ENCODE measurements at places on chromosomes 1 and 21.

DNA sequence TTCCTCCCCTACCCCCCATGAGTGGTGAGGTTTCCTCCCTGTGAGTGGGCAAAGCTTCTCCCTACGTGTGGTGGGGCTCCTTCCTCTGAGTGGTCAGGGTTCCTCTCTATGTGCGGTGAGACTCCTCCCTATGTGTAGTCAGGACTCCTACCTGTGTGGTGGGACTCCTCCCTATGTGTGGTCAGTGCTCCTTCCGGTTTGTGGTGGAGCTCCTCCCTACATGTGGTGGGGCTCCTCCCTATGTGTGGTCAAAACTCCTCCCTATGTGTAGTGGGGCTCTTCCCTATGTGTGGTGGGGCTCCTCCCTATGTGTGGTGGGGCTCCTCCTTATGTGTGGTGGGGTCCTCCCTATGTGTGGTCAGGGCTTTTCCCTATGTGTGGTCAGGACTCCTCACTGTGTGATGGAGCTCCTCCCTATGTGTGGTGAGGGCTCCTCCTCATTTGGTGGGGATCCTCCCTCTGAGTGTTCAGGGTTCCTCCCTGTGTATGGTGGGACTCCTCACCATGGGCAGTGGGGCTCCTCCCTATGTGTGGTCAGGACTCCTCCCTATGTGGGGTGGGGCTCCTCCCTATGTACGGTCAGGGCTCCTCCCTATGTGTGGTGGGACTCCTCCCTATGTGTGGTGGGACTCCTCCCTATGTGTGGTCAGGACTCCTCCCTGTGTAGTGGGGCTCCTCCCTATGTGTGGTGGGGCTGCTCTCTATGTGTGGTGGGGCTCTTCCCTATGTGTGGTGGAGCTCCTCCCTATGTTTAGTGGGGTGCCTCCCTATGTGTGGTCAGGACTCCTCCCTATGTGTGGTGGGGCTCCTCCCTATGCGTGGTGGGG, 29.1 kb downstream of the PRSS38 start:
- DNase-seq: no peak

- no peak for DNase-seq
Measured at GRCh38 chr21:18498431-18498830, 94.8 kb upstream of the TMPRSS15 start.

- DNase-seq: no peak
Measured at GRCh38 chr1:220556641-220557040, 28.7 kb downstream of the MARK1 start.

DNA sequence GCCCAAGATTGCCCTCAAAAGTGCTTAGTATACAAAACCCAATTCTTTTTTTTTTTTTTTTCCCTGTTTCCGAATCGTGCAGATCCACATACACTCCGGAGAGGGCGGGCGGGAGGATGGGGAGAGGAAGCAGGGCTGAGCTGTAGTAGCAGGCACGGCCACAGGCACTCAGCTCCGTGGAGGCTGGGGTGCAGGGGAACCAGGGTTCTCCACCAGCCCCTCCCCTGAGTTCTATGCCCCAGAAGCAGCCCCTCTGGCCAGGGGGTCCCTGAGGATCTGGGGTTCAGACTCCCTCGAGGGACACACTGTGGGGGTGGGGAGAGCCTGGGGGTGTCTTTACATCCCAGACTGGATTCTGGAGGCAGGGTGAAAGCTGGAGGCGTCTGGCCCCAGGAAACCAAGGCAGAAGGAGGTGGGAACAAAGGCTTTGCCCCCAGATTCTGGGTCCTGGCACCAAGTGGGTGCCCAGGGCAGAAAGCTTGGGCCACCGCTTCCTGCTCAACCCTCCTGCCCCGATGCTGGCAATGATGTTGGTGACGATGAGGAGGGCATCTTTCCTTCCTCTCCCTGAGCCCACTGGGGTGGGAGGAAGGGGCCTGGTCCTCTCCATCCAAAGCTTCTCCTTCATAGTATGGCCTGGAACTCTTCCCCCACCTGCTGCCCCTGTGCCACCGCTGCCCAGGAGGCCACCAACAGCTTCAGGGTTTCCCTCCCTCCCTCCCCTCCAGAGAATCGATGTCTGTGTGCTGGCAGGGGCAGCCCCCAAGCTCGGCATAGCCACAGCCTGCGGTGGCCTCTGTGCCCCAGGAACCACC, 106.4 kb upstream of the TARDBP start:
- no peak for DNase-seq

DNA sequence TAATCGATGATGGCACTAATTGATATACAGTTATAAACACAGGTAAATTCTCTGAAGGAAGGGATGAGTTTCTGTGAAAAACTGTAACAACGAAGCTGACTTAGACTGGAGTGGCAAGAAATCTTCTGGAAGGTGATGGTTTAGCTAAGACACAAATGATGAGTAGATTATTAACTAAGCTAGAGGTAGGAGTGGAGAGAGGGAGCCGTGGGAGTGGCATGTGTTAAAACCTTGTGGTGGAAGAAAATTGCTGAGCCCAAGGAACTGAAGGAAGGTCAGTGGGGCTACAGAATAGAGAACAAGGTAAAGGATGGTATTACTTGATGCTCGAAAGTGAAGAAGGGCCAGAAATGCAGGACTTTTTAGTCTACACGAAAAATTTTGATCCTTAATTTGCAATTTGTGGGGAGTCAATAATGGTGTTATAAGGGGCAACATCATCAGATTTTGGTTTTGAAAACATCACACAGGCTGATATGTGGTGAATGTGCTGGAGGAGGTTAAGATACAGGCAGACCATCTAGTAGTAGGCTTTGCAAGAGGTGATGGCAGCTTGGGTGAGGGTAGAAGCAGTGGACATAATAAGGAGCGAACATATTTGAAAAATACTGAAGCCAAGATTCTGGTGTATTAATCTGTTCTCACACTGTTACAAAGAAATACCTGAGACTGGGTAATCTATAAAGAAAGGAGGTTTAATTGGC, 93.8 kb downstream of the S1PR1 start:
- no peak for DNase-seq

- DNase-seq: no peak
Measured at GRCh38 chr1:42933610-42934491, 24.8 kb downstream of the SLC2A1 start.

- DNase-seq: no peak
Measured at GRCh38 chr1:227838181-227838580, 22.7 kb downstream of the PRSS38 start.

DNA sequence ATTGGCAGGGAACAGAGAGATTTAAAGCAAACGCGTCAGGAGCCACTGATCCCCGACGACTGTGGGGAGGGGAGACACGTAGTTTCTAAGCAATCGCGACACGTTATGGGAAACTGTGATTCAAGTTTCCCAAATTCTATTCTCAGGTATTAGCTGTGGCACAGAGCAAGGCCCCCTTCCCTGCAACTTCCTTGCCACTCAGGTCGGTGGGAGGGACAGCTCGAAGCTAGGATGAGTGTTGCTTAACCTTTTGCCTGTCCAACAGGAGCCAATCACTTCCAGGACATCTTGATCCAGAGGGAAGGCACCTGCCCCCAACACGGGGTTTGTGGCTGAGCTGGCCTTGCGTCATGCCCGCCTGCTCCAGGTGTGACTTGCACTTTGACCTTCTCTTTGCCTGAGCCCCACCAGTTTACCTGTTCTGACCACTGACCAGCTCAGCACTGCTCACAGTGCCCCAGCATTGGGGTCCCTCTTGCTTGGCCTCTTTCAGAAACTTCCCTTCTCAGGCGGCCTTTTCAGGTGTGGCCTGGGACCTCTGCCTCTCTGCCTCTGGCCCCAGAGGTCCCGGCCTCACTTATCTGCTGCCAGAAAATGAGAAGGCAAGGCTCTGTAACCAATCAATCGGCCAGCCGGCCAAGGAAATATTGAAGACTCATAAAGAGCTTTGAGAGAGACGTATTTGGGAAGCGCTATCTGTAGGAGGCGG, 24.6 kb downstream of the TEX35 start:
- no peak for DNase-seq

DNA sequence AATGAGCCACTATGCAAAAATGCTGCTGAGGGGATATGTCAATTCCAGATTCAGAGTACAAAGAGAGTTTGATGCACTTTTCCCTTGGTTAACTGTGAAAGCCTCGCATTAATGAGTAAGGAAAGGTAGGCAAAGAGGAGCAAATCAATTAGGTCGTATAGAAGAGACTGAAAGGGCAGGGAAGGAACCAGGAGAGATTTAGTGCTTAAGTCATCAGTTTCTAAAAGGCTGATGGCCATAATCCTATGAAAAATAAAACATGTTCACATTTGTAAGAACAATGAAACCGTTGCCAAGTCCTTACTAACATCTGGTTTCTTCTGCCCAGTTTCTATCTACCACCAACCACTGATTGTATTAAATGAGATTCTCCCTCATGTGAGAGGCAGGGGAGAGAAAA, 118.4 kb upstream of the PALMD start:
- no peak for DNase-seq

GRCh38 chr21:16891821-16892220, 621.0 kb upstream of the CXADR start:
- DNase-seq: no peak

DNA sequence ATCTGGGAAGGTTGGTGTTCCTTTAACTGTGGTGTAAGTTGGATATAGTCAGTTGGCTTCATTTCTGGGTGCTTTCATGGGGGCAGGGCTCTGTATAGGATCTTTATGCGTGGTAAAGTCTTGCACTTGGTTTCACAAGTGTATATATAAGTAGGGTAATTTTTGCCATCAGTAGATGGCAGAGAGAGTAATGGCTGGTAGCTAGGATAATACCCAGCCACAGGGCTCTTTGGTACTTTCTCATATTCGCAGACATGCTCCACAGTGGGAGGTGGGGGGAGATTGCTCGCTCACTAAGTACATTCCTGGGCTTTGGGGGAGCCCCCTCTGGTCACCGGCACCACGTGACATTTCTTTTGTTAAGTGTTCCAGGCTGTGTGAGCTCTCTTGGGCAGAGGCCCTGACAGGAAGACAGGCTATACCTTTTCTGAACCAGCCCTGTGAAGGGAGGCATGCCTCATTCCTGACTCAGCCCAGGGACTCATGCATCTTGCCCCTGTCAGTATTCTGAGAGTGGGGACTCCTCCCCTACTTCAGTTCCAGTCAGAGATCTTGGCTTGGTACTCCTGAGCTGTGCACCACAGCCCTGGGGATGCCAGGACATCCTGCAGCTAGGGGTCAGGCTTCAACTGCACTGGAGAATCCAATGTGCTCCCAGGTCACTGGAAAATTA, 37.6 kb downstream of the FCRL2 start:
- no peak for DNase-seq
